ENCODE measurements at places on chromosomes 6 and 20.

DNA sequence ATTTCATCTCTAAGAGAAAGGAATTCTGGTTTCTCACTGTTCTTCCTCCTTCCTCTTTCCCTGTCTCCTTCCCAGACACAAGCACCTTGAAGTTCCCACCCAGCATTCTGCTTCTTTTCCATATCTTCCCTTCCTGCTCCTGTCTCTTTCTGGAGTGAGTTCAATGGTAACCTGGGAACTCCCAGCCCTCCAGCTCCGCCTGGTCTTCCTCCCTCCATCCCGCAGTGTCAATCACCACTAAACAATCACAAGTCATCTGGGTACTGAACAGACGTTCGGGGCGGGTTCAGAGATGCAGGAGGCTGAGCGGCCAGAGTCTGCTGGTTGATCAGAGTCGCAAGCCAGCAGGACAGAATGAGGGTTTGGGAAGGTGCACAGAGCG is 7.7 kb downstream of the TTBK1 start:
- no peak for DNase-seq

DNA sequence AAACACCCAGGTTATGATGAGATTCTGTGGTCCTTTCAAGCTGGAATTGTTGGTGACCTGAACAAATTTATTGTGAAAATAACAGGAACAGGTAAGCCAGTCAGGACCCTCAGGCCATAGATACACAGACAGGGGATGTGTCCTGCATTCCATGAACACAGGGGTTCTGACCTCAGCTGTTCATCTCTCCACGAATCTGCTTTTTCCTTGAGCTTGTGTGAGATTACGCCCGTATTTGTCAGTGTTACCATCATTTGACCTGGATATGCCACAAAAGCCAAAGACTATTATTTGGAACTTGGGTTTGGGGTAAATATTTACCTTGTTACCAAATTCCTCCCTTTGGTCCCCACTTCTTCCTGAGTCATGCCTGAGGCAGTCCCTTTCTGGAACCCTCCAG is 288.9 kb downstream of the PREX1 start:
- DNase-seq, result no peak

DNA sequence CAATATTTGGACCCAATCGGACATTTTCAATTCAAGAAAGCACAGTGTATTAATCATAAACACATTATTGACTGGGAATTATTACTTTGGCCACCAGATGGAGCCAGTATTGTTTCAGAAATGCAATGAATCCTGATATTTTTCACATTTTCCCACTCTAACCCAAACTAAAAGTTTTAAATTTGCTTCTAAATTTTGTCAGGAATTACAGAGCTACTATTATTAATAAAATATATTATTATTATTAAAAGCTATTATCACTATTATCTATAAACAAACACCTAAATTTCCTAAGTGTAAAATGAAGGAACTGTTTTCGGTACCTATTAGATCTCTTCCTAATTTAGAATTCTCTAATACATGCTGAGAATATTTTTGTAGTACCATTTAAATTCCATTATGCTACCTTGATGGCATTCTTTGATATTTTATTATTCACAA is 245.3 kb downstream of the OGFRL1 start:
- DNase-seq, result no peak

DNA sequence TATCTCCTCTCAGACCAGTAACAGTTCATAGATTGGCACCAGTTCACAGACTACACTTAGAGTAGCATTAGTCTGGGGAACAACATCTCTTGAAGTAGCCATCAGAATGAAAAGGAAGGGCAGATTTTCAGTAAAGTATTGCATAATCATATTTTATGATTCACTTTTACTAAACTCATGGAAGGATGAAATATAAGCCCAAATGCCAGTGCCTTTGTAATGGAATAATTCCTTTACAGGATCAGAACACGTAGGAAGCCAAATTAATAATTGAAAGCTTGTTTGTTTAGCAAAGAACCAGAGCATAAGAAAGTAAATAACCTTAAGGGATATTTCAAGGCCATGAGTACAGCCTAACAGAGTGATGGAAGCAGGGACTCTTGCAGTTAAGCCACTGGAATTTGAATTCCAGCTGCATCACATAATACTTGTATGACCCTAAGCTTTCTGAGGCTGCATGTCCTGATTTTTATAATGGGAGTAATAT is 11.4 kb upstream of the LOC128125822 start:
- no peak for DNase-seq

- DNase-seq, result no peak
These were observed 445.0 kb downstream of the CDH26 start for GRCh38 chr20:60403105-60403741.

DNA sequence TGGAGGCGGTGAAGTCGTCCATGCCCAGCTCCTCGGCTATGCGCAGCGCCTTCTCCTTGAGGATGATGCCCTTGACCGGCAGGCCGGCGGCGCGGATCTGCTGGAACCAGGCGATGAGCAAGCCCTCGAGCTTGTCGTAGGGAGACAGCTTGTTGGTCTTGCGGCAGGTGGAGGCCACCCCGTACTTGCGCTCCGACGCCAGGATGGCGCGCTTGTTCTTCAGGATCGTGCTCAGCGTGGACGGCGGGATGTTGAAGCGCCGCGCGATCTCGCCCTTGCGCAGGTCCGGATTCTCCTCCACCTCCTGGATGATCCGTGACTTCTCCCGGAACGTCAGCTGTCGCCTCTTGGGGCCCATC is 435 bp downstream of the CENPB start:
- peak; percentile 65 for DNase-seq

GRCh38 chr6:178119-178518 is 114.2 kb upstream of the DUSP22 start:
- DNase-seq, result no peak

DNA sequence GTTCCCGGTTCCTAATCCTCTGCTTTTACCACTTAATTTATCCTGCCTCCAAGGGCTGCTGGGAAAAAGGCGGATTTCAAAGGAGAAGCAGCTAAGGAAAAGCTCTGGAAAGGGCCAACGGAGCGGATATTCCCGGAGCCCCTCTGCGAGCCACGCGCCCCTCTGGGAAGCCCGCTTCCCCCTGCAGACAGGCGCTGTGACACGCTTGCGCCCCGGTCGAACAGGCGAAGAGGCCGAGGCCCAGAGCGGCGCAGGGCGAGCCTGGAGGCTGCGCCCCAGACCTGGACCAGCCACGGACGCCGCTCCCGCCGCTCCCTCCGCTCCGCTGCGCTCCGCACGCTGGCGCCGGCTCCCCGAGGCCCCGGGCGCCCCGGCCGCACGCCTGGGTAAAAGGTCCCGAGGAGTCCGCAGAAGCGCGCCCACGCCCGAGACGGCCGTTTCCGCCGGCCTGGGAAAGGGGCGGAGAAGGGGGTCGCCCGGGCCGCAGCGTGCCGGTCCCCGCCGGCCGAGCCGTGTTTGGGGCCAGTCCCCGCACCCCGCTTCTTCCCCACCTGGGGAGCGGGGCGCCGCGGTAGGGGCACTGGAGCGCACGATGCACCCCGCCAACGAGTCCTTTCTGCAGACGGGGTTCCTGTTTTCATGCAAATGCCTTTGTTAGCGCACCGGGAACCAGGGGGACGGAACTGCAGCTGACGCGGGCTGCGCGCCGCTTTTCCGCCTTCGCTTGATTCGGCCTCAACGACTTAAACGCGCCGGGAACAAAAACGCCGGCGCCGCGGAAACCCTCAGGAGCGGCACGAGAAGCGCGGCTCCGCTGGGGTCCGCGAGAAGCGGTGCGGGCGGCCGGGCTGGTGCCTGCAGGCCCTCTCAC is 91.9 kb upstream of the SIRPA start:
- DNase-seq, result peak; percentile 42

GRCh38 chr6:13733178-13733887 is 21.7 kb upstream of the RANBP9 start:
- no peak for DNase-seq

All from stimulated activated CD8-positive, alpha-beta memory T cell treated with anti-CD3 and anti-CD28 coated beads, Interleukin-4, amount 100 ng/mL, for 48 hours (primary cell).